MG63 (cell line): ENCODE measurements at places on chromosomes 4 and X. TPM values are rescaled to one million over a fixed set of nuclear protein-coding genes. Genes with fewer than 3 reads are reported as not detected.

The PCDH19 gene
- total RNA-seq: not detected in 2 replicates

The DACH2 gene
- not detected in 2 replicates for total RNA-seq

The COL4A6 gene
- total RNA-seq: 0.39 and 0.46 TPM in 2 replicates

The C1QTNF7 gene
- not detected in 2 replicates for total RNA-seq

The PLCXD1 gene
- 8.4 and 13.0 TPM in 2 replicates for total RNA-seq

The SLC6A8 gene
- total RNA-seq: 12.8 and 24.8 TPM in 2 replicates

The CHRDL1 gene
- 79.1 and 90.2 TPM in 2 replicates for total RNA-seq

The SLC10A6 gene
- total RNA-seq: not detected in 2 replicates

The SLC7A11 gene
- 7.3 and 10.3 TPM in 2 replicates for total RNA-seq

The AFP gene
- 0.22 and 2.5 TPM in 2 replicates for total RNA-seq

The GAGE1 gene
- not detected in 2 replicates for total RNA-seq

The DMD gene
- total RNA-seq: 11.5 and 14.4 TPM in 2 replicates

The ENPEP gene
- not detected in 2 replicates for total RNA-seq

The TMEM156 gene
- total RNA-seq: 12.1 and 12.2 TPM in 2 replicates

DNA sequence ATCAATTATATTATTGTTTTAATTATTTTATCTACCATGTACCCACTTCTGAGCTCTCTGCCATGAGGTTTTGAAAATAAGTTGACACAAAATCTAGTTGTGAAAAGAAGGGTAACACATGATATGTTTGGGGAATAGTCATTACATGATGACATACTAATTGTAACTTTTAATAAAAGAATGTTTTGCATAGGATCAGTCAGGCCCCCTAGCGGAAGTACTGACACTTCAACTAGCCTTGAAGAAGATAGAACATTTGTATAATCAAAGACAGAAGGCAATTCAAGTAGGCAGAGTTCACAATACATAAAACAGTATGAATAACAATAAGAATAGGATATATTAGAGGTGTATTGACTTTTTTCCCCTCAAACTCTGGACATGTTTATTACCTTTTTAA, 1191.0 kb upstream of the AGA start:
- no peak for DNase-seq

GRCh38 chr4:147823130-147823529, 91.2 kb downstream of the ARHGAP10 start:
- no peak for DNase-seq

DNA sequence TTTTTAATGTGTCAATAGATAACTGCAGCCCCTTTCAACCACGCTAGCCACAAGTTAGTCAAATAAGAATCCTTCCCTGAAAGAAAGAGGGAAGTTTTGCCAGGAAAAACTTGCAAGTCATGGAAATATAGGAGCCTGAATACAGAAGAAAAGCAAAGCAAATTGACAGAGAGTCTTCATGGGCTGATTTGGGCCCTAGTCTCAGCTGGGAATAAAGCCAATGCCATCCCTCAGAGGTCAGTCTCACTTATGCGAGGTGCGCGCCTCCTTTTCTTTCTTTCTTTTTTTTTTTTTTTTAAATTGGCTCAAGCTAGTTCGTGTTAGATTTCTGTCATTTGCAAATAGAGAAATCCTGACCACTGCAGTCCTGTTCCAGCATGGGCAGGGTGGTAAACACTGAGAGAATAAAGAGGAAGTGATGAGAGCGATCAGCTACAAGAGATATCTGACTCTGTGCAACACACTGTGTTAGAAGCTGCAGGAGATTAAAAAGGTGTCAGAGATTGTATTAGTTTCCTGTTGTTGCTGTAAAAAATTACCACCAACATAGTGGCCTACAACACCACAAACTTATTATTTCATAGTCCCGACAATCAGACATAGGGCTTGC, 299.7 kb downstream of the LDB2 start:
- DNase-seq: no peak

DNA sequence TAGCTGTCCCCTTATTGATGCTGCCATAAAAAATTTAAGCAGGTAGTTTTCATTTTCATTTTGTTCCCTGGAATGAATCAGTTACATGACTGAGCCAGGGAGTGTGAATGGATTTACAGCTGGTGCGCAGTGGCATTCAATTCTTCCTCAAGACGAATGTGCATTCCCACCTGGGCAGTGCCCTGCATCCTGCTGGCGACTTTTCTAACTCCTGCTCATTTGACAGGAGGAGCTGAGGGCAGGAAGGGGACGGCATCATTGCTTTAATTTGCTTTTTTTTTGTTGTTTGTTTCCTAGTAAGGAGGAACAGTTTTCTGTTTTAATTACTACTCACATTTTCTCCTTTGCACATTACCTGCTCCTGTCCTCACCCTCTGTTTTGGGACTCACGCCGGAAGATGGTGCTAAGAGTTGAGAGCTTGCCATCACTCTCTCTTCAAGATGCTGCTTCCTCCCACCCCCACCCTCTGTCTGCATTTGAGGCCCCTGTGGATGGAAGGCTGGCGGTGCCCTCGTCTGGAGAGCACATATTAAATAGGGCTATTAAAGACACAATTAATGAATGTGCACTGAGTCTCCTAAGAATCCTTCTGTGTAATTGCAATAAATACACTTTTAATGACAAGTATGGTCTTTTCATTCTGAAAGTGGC, 35.8 kb downstream of the PSAPL1 start:
- DNase-seq: no peak

DNA sequence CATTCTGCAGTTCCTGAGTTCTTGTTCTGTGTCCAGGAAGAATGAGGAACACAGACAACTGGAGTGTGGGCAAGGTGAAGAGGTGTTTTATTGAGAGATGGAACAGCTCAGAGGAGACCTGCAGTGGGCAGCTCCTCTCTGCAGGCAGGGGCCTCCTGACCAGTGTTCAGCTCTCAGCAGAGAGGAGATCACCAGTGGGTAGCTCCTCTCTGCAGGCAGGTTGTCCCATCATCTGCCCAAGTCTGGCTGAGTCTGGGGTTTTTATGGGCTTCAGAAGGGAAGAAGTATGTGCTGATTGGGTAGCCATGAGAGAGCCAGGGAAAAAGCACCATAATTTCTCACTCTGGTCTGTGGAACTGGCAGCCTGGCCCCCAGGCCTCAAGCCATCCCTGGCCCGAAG, 56.0 kb upstream of the RASGEF1B start:
- no peak for DNase-seq

- no peak for DNase-seq
These were observed 2025.6 kb upstream of the AGA start for GRCh38 chr4:179467878-179468277.

GRCh38 chr4:103354006-103354405, 155.9 kb upstream of the CENPE start:
- DNase-seq: no peak

- no peak for DNase-seq
These were observed 9.7 kb upstream of the TMEM165 start for GRCh38 chr4:55386073-55386472.

- DNase-seq: no peak
These were observed 15.6 kb downstream of the MED14 start for GRCh38 chrX:40719731-40720130.

GRCh38 chrX:39416547-39417260, 615.4 kb downstream of the MID1IP1 start:
- DNase-seq: no peak

DNA sequence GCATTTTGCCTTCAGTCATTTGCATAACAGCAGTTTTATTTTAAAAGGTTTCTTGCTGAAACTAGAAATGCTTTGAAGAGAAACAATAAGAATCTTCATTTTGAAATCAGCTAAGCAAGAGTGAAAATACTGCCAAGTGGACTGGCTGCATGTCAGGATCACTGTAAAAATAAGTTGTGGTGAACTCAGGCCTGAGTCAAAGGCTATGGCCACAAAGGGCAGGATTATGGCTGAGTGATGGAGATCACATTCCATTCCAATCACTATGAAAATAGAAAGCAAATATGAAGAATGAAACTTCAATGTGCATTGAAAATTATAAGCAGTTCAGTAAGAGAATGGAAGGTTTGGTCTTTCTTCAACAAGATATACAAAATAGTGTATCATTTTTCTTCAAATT, 224.5 kb downstream of the PCDH18 start:
- peak; percentile 72 for DNase-seq

- peak; percentile 81 for DNase-seq
These were observed 17.6 kb downstream of the TRIM61 start for GRCh38 chr4:164959896-164960295.

DNA sequence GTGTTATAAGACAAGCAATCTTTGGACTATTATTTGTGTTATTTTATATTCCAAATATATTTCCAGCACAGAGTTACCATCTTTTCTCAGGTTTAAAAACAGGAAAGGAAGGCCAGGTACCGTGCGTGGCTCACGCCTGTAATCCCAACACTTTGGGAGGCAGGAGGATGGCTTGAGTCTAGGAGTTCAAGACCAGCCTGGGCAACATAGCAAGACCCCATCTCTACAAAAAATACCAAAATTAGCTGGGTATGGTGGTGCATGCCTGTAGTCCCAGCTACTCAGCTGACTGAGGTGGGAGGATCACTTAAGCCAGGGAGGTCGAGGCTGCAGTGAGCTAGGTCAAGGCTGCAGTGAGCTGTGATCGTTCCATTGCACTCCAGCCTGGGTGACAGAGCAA, 140.0 kb downstream of the POLA1 start:
- DNase-seq: no peak

DNA sequence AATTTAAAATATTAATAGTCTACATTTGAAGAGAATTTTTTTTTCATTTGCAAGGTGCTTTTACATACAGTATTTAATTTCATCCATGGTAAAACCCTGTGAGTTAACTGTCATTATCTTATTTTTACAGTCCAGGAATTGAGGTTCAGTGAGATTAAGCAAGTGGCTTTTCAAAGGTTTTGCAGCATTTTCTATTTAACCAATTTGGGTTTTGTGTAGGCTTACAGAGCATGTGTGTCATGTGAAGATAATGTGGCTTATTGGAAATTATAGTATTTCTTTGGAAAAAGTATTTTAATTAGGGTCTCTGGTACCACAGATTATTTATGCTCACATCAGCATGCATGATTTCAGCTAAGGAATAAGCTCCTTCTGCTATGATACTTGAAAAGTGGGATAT, 4.5 kb downstream of the XK start:
- no peak for DNase-seq

GRCh38 chrX:19804151-19804550, 83.2 kb downstream of the SH3KBP1 start:
- DNase-seq: no peak

- no peak for DNase-seq
These were observed 18.7 kb upstream of the RBMX start for GRCh38 chrX:136899221-136899620.

GRCh38 chr4:56149591-56149990, 200.8 kb downstream of the CEP135 start:
- no peak for DNase-seq

DNA sequence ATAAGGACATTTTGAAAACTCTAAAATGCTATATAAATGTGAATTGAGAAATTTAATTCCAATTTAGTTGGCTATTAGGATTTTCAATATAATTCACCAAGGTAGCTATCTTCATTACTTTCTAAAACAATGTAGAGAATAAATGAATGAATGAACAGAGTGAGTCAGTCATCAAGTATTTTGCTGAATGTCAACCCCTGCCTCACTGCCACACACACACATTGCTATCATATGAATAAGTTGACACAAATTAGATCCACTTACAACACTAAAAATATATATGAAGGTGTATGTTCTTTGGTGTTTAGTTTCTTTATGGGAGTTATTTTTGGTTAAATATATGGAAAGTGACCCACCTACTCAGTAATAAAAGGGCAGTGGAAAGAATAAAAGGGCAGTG, 141.4 kb upstream of the SMIM10 start:
- DNase-seq: no peak

- no peak for DNase-seq
These were observed 11.2 kb downstream of the EPGN start for GRCh38 chr4:74319470-74319869.
